ENCODE measurements at places on chromosomes 2 and 18.

DNA sequence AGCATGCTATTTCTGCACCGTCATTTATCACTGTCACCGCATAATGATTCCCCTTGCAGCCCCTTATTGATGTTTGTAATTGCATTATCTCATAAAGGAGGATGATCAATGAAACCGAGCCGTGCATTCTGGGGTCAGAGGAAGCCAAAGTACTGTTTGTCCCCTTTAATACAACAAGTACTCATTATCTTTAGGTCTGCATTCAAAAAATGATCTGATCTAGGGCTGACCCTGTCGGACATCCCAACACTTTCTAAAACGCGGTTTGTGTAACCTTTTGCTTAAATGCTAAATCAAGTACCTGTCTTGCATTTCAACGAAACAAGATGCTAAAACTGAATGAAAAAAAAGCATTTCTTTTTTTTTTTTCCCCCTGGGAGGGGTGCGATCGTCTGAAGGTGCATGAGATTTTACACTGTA lies 143.8 kb downstream of the MEIS1 start:
- no peak for DNase-seq

DNA sequence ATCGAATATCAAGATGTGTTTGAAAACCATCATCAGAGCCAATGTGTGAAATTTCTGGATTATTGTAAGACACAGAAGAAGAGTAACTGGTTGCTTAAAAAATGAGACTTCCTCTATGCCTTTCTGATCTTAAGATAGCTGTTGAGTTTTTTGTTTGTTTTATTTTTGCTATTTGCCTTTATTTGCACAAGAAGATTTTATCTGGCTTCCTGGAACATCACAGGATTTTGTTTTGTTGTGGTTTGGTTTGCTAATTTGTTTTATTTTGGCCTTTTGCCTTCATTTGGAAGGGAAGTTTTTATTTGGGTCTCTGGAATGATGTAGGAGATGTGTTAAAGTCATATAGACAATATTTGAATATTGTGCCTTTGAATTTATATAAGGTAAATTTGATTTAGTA lies 3.9 kb upstream of the CYTIP start:
- no peak for DNase-seq

GRCh38 chr2:231290321-231291015 lies 92.0 kb downstream of the ARMC9 start:
- no peak for DNase-seq

DNA sequence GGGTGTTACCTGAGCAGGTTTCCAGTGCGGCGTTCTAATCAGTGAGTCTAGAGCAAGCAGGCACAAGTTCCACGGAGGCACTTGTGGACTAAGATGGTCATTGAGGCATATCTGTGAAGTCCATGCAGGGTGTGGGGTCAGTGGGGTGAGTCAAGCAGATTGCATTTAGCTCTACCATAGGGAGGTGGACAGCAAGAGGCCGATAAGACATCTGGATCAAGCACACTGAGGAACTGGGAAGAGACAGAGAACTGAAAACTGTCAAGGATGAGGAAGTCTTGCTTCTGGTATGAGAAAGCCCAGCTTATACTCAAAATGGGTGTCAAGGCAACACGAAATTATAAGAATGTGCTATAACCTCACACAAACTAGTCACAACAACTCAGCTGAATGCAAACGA lies 61.2 kb upstream of the SLC39A10 start:
- no peak for DNase-seq

DNA sequence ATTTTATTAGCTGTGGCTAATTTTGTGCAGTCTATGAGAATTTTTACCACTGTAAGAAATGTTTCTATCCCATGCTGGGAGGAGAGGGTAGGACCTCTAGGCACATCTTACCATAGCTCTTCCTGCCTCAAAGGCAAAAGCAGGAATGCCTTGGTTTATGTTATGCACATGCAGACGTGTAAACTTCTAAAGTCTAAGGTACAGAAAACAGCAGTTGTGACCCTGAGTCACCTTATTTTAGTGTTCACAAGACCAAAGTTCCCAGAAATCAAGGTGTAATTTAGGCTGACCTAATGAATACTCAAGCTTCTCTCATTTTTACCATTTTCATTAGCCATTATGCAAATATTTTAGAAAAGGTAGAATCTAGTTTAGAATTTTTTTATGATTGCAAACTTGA lies 15.4 kb upstream of the WIPF1 start:
- no peak for DNase-seq

DNA sequence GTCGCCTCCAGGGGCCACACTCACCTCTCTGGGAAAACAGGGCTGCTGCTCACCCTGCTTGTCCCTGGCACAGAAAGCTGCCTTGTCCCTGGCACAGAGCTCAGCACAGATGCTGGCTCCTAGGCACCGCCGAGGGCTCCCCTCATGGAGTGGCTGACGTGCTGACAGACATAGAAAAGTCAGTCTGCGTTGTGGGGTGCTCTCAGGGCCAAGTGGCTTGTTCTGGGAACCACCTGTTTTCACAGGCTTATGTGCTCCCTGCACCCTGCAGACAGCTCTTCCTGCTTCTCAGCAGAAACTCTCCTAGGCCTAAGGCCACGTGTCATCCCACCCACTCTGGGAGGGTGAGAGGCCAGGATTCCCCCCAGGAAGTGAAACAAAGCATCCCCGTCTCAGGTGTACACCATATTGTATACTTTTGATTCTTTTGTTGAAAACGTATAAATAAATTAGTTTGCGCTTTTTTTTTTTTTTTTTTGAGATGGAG lies 84.7 kb upstream of the TMEM200C start:
- no peak for DNase-seq

- peak; percentile 11 for DNase-seq
Measured at GRCh38 chr2:232286001-232286868, 92.3 kb upstream of the ALPP start.

DNA sequence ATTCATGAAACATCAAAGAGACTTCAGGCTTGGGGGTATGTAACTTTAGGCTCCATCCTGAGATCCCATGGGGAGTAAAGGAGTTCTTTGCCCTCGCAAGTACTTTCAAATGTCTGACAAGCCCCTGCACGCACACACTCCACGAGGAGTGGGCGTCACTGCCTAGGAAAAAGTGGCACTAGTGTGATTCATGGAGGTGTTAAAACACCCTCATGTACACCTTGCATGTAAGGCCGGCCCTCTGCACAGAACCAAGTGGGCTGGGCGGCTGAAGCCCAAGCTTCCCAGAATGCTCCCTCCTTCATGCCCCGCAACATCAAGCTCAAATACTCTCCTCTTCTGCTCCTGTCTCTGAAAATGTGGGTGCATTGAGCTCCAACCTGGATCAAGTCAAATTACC lies 7.8 kb downstream of the HS1BP3 start:
- DNase-seq = no peak

DNA sequence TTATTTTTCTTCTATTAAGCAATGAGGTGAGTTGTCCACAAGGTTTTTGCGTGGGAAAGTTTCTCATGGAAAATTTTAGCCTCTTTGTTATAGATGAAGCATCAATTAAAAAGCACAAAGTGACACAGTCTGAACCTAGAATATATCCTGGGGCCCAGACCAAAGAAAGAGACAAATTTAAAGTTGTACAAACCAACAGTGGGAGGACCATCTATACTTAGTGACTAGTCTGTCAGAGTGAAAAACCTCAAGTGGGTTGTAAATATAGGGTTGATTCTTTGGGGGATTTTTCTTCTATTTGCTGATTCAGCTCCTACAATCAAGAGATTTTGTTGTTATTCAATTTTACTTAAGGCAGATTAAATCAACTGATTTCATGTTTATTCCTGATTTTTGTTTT lies 256.2 kb downstream of the SATB2 start:
- DNase-seq = no peak

DNA sequence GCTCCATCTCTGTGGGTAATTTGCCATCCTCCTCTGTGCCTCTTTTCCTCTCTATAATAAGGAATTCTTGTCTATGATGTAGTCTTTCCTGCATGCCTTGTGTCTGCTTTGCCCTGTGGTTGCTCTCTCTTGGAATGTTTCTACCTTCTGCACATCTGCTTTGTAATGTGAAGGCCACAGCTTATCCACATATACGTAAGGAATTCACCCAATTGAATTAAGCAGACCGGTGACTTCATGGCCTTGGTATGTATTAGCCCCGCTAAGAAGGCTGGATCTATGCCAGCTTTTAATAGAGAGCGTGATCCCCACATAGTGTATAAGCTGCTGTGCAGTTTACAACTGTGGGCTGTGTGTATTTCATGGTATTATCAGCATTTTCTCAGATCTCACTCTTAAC lies 274.7 kb downstream of the RNF144A start:
- DNase-seq = peak; percentile 81

- no peak for DNase-seq
Measured at GRCh38 chr18:10312326-10313015, 142.0 kb upstream of the APCDD1 start.

DNA sequence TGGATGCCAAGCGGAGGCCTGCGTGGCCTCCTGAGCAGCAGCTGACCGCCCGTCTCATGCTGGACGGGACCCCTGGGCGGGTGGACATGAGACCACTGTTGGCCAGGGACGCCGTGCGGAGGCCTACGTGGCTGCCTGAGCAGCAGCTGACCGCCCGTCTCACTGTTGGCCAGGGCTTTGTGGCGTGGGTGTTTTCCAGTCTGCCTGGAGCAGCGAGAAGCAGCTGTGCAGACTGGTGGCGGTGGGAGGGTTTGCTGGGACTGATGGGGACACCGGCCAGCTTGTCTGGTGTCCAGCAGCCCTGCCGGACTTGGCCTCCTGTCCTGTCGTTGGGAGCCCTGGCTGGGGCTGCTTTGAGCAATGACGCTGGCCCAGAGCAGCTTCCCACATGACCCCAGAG lies 5.8 kb upstream of the D2HGDH start:
- DNase-seq = no peak

- DNase-seq = no peak
Measured at GRCh38 chr18:35750929-35751328, 169.4 kb downstream of the GALNT1 start.

GRCh38 chr2:223404616-223405015 lies 197.5 kb downstream of the SCG2 start:
- no peak for DNase-seq

- DNase-seq = no peak
Measured at GRCh38 chr2:74375838-74376237, 4.3 kb downstream of the DCTN1 start.

GRCh38 chr18:5444269-5444668 lies 99.5 kb downstream of the EPB41L3 start:
- no peak for DNase-seq

DNA sequence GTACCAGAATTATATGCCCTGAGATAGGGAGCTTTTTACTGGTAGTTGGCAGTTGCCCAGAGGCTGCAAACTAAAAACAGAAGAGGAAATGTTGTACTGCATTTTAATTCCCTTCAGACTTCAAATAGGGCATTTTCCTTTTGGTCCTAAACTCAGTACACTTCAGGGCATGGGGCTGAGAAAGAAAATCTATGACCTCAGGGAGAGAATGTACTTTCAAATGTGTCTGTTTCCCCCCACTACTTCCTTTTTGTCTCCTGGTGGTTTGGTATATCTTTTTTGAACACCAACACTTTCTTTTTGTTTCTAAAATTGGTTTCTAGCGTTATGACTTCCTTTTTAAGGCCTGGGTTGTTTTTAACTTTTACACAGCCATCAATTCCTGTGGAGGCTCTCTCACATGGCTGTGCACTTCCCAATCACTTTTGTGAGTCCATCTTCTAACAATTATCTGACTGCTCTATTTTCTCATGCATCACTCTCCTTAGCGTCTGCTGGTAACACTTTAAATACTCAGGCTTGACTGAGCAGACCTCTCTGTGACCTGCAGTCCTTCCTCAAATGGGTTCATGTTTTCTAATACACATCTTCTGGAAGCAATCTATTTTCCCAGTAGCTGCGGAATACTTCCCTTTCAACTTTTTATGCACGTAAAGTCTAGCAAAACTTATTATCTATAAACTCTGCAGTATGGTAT lies 596.0 kb downstream of the LRP1B start:
- no peak for DNase-seq

DNA sequence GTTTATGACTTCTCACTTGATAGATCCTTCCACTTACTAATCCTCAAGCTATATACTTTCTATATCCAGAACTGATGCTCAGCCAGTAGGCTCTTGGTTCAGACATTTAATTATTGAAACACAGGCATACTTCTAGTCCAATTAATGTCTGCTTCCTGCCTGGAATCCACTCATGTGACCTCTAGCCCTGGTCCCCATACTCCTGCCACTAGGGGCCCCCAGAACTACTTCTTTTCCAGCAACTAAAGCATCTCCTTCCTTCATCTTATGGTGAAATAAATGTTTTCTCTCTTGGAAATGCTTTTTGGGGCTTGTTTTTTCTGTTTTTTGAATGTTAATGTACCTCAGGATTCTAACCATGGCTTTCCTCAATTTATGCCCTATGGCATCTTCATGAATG lies 527.6 kb downstream of the SATB2 start:
- no peak for DNase-seq

GRCh38 chr2:50597206-50597605 lies 434.7 kb downstream of the NRXN1 start:
- peak; percentile 65 for DNase-seq

DNA sequence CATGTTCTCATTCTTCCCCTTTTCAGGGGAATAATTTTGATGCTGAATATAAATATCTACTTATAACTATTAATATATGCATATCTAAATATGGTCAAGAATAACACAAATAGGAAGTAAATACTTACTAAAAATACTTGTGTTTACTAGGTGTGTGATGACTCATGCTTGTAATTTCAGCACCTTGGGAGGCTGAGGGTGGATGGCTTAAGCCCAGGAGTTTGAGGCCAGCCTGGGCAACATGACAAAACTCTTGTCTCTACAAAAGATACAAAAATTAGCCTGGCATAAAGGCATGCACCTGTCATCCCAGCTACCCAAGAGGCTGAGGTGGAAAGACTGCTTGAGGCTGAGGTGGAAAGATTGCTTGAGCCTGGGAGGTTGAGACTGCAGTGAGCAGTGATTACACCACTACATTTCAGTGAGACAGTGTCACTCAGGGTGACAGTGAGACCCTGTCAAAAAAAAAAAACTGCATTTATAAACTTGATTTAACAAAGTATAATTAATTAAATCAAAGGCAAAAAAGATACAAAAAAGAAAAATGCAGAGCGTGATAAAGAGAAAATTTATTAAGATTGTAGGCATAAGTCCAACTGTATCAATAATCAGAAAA lies 703.1 kb upstream of the VRK2 start:
- DNase-seq = no peak

GRCh38 chr18:7048081-7048480 lies 69.5 kb downstream of the LAMA1 start:
- DNase-seq = no peak

- DNase-seq = no peak
Measured at GRCh38 chr2:72111061-72111460, 36.6 kb downstream of the CYP26B1 start.

- DNase-seq = no peak
Measured at GRCh38 chr2:147865560-147865959, 20.7 kb downstream of the ACVR2A start.

DNA sequence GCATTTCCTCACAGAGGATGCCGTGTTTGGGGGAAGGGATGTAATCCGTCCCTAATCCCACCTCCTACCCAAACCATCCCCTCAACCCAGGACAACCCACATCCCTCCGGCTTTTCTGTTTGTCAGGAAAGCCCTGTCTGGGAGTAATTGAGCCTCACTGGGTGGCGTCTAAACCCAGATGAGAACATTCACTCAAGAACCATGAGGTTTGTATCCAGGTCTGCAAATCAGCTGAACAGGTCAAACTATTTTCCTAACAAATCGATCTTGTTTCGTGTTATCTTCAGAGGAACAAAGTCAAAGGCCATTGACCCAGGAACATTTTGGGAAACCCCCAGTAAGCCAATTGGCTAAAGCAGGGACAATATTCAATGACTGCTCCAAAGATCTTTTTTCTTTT lies 25.7 kb downstream of the CYP27C1 start:
- no peak for DNase-seq

GRCh38 chr2:214034417-214034816 lies 376.4 kb upstream of the VWC2L start:
- DNase-seq = no peak

GRCh38 chr2:237507512-237507911 lies 20.5 kb downstream of the MLPH start:
- no peak for DNase-seq
